ENCODE measurements at places on chromosomes 6 and 20. TPM values are rescaled to one million over a fixed set of nuclear protein-coding genes. Genes with fewer than 3 reads are reported as not detected.

The CFAP61 gene
- total RNA-seq = 0.52 TPM

The AVP gene
- not detected for total RNA-seq

The EGFL8 gene
- total RNA-seq = 5.7 TPM

The SLC24A3 gene
- total RNA-seq = 0.66 TPM

The PTK7 gene
- 28.0 TPM for total RNA-seq

The CYP24A1 gene
- total RNA-seq = not detected

The BCAS1 gene
- 2.1 TPM for total RNA-seq

GRCh38 chr20:36040571-36040970 lies 72.2 kb downstream of the CNBD2 start:
- H3K27me3 ChIP-seq = no peaks in the 10 kb centered on the region
- H3K27ac ChIP-seq = no peak overlapping the region
- no peaks in the 10 kb centered on the region for H3K36me3 ChIP-seq
- H3K4me3 ChIP-seq = no peak overlapping the region
- no peaks in the 10 kb centered on the region for H3K4me1 ChIP-seq

GRCh38 chr6:11185204-11185842 lies 47.1 kb downstream of the NEDD9 start:
- no peak overlapping the region for H3K4me3 ChIP-seq
- no peak for DNase-seq
- no peaks in the 10 kb centered on the region for H3K36me3 ChIP-seq
- peaks cover 17% of the 10 kb centered on the region for H3K4me1 ChIP-seq
- H3K27ac ChIP-seq = no peak overlapping the region
- no peaks in the 10 kb centered on the region for H3K27me3 ChIP-seq

DNA sequence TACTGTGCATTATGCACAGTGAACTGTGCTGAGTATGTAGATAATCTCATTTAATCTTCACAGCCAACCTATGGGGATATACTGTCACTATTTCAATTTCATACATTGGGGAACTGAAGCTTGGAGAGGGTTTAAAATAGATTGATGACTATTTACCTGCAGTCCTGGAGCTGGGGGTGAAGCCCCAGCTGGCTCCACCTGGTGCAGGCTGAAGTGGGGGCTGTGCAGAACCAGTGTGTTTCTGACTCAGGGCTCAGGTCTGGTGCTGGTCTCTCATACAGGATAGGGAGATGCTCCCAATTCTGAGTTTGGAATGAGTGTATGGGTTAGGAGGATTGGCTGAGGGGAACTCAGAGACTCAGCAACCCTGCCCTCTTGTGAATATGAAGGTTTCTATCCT lies 176.1 kb upstream of the CEP162 start:
- H3K27me3 ChIP-seq = no peaks in the 10 kb centered on the region
- no peaks in the 10 kb centered on the region for H3K36me3 ChIP-seq
- DNase-seq = no peak
- H3K27ac ChIP-seq = no peak overlapping the region
- no peak overlapping the region for H3K4me3 ChIP-seq

DNA sequence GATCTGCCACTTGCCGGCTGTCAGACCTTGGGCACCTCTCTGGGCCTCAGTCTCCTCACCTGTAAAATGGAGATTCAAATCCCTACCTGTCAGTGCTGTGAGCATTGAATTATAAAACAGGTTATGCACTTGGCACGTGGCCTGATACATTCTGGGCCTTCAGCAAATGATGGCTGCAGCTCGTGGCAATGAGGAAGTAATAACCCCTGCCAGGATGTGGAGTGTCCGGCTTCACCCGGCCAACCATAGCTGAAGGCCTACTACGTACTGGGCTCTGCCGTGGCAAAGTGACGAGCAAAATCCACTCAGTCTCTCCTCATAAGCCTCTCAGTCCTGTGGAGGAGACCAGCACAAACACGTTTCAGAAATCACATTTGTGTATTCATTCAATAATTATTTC lies 10.9 kb upstream of the VSTM2L start:
- H3K36me3 ChIP-seq = no peaks in the 10 kb centered on the region
- H3K27me3 ChIP-seq = no peaks in the 10 kb centered on the region
- H3K27ac ChIP-seq = no peak overlapping the region
- H3K4me1 ChIP-seq = peaks cover 2% of the 10 kb centered on the region
- no peak for DNase-seq

DNA sequence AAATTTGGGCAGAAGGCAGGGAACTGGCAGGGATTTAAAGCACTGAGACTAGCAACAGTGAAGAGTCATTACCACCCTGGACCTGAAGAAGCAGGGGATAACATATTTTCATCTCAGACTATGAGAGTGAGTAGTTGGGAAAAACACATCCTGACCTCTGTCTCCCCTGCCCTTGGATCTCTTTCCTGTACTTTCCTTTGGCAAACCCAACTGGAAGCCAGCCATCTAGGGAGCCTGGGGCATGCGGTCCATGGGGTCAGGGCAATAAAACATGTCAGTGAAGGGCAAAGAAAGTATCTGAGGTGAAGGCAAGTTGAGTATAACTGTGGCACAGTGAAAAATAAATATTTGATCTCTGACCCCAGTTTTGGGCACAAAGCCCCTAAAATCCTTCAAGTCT lies 698.2 kb downstream of the DOK5 start:
- H3K4me3 ChIP-seq = no peak overlapping the region
- H3K36me3 ChIP-seq = no peaks in the 10 kb centered on the region
- H3K27ac ChIP-seq = no peak overlapping the region
- H3K4me1 ChIP-seq = no peaks in the 10 kb centered on the region
- H3K27me3 ChIP-seq = no peaks in the 10 kb centered on the region
- DNase-seq = no peak

DNA sequence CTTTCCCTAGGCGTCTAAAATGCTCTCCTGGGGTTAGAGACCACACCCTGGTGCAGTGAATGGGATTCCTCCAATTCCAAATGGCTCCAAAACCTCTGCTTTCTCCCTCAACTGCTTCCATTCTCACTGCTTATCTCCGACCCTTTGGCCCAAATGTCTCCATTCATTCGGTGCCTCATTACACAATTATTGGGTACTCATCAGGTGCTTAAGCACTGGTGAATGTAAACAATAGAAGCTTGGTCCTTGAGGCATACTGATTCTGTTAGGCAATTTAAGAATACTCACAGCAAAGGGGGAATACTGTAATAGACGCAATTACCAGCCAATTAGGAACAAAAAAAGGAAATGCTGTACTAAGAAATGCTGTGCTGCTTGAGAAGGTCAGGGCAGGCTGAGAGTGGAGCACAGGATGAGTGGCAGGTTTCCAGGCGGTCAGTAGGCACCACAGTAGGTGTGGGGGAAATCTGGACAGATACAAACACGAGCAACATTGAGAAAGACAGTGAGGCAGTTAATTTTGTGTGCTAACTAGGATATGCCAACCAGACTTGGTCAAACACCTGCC lies 23.0 kb downstream of the GMDS start:
- H3K27me3 ChIP-seq = no peaks in the 10 kb centered on the region
- no peaks in the 10 kb centered on the region for H3K36me3 ChIP-seq
- peaks cover 39% of the 10 kb centered on the region for H3K4me1 ChIP-seq
- peak overlapping the region; percentile 23 for H3K4me3 ChIP-seq

All from body of pancreas (tissue), 4 donors.